HepG2 (cell line): ENCODE measurements at places on chromosomes 5 and 9. TPM values are rescaled to one million over a fixed set of nuclear protein-coding genes. Genes with fewer than 3 reads are reported as not detected.

FNBP1 gene
- total RNA-seq, result 19.5 and 22.9 TPM in 2 replicates

CKMT2 gene
- total RNA-seq, result 0.69 and 1.2 TPM in 2 replicates

PPP3R2 gene
- total RNA-seq, result not detected in 2 replicates

TPM2 gene
- 0.20 and 3.1 TPM in 2 replicates for total RNA-seq

PCDHGA2 gene
- total RNA-seq, result 0.04 TPM in 1 of 2 replicates, not detected in the other

CDC20B gene
- not detected in 2 replicates for total RNA-seq

CTSV gene
- 6.0 and 12.6 TPM in 2 replicates for total RNA-seq

NSMF gene
- total RNA-seq, result 38.3 and 44.3 TPM in 2 replicates

PCDHA9 gene
- 0.03 TPM in 1 of 2 replicates, not detected in the other for total RNA-seq

ERMP1 gene
- 28.1 and 40.9 TPM in 2 replicates for total RNA-seq

PAEP gene
- total RNA-seq, result 0.38 and 0.75 TPM in 2 replicates

FAM53C gene
- 26.9 and 28.5 TPM in 2 replicates for total RNA-seq

RPL12 gene
- 1,551 and 1,660 TPM in 2 replicates for total RNA-seq

LRRC14B gene
- not detected in 2 replicates for total RNA-seq

FBP2 gene
- total RNA-seq, result not detected in 2 replicates

TRAF2 gene
- 13.4 and 13.6 TPM in 2 replicates for total RNA-seq

ERCC8 gene
- total RNA-seq, result 35.2 and 60.1 TPM in 2 replicates

FOXD4L4 gene
- 0.38 TPM in 1 of 2 replicates, not detected in the other for total RNA-seq

INPP5E gene
- total RNA-seq, result 3.0 and 5.5 TPM in 2 replicates

CCDC112 gene
- total RNA-seq, result 2.8 and 3.3 TPM in 2 replicates

TMEM161B gene
- total RNA-seq, result 8.0 and 15.0 TPM in 2 replicates

ALDH7A1 gene
- 69.0 and 132 TPM in 2 replicates for total RNA-seq

GLRA1 gene
- total RNA-seq, result not detected in 2 replicates

TMEM174 gene
- not detected in 2 replicates for total RNA-seq
